ENCODE measurements at places on chromosomes 16 and 17.
A peak's percentile ranks its signal among the peaks of the same experiment; 100 is the strongest.

- DNase-seq = peak; percentile 21
Observed at GRCh38 chr17:83008526-83008925, 70.9 kb upstream of the METRNL start.

- no peak for DNase-seq
Observed at GRCh38 chr16:12900599-12901203, 697 bp upstream of the SHISA9 start.

DNA sequence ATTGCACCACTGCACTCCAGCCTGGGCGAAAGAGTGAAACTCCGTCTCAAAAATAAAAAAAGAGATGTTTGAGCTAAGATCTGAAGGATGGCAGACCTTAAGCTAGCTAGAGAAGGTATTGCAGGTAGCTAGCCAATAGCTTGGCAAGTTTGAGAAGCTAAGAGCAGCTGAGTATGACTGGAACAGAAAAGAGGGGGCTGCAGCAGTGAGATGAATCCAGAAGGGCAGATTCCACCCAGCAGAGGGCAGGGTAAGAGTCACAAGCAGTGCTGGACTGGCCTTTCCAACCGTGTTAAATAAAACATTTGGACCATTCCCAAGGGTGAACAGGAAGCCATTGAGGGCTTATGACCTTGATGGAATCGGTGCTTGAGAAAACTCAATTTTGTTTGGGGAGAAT lies 5.7 kb upstream of the PHAF1 start:
- DNase-seq = no peak

DNA sequence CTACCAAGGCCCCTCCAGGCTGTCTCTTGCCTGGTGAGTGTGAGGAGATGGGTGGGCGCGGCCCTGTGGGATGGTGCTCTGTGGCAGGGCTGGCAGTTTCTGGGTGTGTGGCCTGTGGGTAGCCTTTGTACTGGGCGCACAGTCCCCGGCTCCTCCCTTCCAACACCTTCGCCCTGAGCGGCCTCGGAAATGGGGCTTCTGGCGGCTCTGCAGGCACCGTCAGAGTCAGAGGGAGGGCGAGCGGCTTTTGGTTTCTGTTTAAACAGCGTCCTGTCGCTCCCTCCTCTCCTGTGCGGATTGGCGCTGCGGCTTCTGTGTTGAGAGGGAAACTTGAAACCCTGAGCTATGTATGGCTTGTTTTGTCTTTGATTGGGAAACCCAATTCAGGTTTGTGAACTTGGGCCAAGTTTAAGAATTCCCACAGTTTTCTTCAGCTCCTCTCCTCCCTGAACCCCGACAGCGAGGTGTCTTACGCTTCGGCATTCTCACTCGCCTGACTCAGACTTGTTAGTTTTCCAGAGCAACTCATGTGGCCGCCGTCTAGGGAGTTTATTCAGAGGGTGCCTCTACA lies 8.3 kb upstream of the ZNF750 start:
- no peak for DNase-seq

GRCh38 chr17:72445055-72445991 lies 324.5 kb downstream of the SOX9 start:
- DNase-seq = no peak
